ENCODE measurements at places on chromosomes 6 and 20.

- DNase-seq: no peak
- peaks cover 4% of the 10 kb centered on the region for H3K4me1 ChIP-seq
- H3K27me3 ChIP-seq: peaks cover 8% of the 10 kb centered on the region
- H3K36me3 ChIP-seq: no peaks in the 10 kb centered on the region
Measured at GRCh38 chr20:62524505-62524911, 48.7 kb upstream of the GATA5 start.

- peak overlapping the region; percentile 54 for H3K27ac ChIP-seq
Measured at GRCh38 chr20:5781798-5782750, 31.9 kb downstream of the SHLD1 start.

DNA sequence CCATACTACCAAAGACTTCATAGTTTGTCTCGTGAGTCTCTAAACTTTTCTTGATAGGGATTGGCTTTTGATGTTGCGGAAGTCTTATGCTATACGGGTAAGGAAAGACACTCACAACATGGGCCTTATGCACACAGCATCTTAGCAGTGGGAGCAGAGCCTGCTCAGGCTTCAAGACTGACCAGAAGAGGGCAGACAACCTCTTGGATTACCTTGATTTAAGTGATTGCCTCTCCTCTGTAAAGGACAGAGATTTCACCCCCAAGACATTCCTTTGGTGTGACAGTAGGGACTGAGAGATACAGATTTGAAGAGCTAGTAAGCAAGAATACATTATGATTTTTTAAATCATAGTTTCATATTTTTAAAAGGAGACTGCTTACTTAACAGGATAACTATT, 71.0 kb upstream of the SAMD3 start:
- H3K27me3 ChIP-seq: no peaks in the 10 kb centered on the region
- no peak for DNase-seq
- no peak overlapping the region for H3K4me3 ChIP-seq

DNA sequence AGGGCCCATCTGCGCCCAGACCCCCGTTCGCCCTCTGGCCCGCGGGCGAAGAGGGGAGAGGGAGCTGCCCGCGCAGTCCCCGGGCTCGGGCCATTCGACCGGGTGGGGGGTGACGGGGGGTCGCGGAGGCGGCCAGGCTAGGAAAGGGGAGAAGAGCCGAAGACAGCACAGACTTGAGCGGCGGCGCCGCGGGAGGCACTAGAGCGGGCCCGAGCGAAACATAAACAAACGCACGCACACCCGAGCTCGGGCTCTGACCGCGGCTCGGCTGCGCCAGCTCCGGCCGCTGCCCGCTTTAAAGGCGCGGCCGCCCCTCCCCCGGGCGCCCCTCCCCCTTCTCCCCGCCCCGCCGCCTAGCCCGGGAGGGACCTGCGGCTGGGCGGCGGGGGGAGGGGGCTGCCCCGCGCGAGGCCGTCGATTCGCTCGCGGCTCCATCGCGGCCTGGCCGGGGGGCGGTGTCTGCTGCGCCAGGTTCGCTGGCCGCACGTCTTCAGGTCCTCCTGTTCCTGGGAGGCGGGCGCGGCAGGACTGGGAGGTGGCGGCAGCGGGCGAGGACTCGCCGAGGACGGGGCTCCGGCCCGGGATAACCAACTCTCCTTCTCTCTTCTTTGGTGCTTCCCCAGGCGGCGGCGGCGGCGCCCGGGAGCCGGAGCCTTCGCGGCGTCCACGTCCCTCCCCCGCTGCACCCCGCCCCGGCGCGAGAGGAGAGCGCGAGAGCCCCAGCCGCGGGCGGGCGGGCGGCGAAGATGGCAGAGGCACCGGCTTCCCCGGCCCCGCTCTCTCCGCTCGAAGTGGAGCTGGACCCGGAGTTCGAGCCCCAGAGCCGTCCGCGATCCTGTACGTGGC, at the start of gene FOXO3:
Gene FOXO3 (plus strand): TSS at position 455 of the 846 bp plus-strand sequence. CDS start 292 bp downstream, at position 747.
- DNase-seq: peak; percentile 93
- H3K36me3 ChIP-seq: no peaks in the 10 kb centered on the region
- peaks cover 55% of the 10 kb centered on the region for H3K4me1 ChIP-seq
- H3K27ac ChIP-seq: peak within 1 kb of the TSS; percentile 99
- peak within 1 kb of the TSS; percentile 95 for H3K4me3 ChIP-seq

- no peaks in the 10 kb centered on the region for H3K36me3 ChIP-seq
- peak overlapping the region; percentile 73 for H3K27ac ChIP-seq
- H3K4me1 ChIP-seq: peaks cover 74% of the 10 kb centered on the region
- no peak for DNase-seq
- no peaks in the 10 kb centered on the region for H3K27me3 ChIP-seq
Measured at GRCh38 chr6:7136859-7137334, 29.1 kb downstream of the RREB1 start.

DNA sequence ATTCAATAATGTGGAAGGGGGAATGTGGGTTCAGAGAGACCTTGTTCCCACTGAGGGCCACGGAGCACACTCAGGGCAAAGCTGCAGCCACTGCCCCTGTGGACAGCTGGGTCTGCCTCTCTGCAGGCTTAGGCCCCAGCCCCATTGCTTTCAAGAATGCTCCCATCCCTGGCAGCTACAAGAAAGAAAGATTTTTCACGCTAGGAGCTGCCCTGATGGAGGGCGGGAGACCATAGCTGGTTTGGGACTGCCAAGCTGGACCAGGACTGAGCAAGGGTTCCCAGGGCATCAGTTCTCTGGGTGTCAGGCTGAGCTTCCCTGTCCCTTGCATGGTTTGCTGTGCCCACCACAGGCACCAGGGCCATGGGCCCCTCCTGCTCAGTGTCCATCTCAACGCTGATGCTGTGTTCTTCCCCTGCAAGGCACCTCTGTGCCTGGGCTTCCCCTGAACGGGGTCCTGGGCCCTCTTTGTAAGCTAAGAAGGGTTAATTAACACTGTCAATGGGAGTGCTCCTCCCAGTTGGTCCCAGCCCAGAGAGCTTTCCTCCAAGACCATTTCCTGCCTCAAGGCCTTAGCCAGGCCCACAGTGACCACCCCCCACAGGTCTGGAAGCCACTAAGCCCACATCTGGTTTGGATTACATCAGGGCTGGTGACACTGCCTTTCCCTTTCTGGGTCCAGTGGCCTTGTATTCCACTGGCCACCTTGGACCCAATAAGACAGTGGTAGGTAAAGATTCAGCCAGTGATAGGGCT, 8.4 kb downstream of the FOXS1 start:
- H3K36me3 ChIP-seq: no peaks in the 10 kb centered on the region
- H3K27ac ChIP-seq: peak overlapping the region; percentile 89
- H3K4me3 ChIP-seq: no peak overlapping the region
- no peaks in the 10 kb centered on the region for H3K27me3 ChIP-seq
- no peak for DNase-seq

- peaks cover 13% of the 10 kb centered on the region for H3K4me1 ChIP-seq
- no peaks in the 10 kb centered on the region for H3K36me3 ChIP-seq
- no peaks in the 10 kb centered on the region for H3K27me3 ChIP-seq
- H3K4me3 ChIP-seq: no peak overlapping the region
- no peak for DNase-seq
Measured at GRCh38 chr20:5524896-5525295, 208.1 kb upstream of the PROKR2 start.

- DNase-seq: no peak
- H3K36me3 ChIP-seq: no peaks in the 10 kb centered on the region
Measured at GRCh38 chr6:131791476-131791875, 16.3 kb upstream of the ENPP1 start.

DNA sequence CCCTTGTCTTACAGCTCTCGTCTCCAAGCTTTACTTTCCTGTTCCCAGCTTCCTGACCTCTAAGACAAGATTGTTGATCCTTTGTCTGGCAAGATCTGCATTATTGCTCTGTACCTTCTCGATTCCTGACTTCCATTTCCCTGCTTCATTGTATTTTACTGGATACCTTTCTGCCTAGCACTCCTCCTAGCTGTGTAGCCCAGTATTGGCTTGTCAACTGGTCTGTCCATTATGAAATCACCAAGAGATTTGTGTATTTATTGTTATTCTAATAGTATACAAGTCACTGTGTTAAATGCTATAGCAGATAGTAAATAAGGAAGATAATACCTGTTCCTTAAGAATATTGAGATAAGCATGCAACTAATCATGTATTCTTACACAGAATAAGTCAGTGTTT, 305.4 kb downstream of the CDKAL1 start:
- H3K36me3 ChIP-seq: no peaks in the 10 kb centered on the region
- H3K27me3 ChIP-seq: no peaks in the 10 kb centered on the region
- H3K4me1 ChIP-seq: no peaks in the 10 kb centered on the region
- no peak for DNase-seq

DNA sequence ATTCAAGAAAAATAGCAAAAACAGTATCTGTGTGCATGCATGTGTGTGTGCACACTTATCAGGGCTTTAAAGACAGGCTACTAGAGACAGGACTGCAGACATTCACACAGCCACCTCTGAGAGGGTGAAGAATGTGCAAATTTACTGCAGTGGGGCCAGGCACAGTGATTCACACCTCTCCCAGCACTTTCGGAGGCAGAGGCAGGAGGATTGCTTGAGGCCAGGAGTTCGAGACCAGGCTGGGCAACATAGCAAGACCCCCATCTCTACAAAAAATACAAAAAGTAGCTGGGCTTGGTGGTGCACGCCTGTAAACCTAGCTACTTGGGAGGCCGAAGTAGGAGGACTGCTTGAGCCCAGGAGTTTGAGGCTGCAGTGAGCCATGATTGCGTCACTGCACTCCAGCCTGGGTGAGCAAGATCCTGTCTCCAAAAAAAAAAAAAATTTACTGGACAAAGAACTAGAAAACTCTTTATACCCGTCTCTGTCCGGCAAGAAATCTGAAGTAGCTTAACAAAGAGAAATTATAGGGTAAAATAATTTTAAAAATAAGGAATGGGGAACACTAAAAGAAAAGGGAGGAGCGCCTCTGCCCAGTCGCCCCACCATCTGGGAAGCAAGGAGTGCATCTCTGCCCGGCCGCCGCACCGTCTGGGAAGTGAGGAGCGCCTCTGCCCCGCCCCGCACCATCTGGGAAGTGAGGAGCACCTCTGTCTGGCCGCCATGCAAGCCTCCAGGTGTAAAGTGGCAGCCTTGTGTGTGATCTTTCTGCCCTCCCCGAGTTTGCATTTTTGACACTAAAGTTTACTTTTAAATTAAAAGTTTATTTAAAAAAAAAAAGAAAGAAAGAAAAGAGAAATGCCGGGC, 105.1 kb downstream of the ZMYND8 start:
- no peak for DNase-seq
- H3K4me1 ChIP-seq: peaks cover 14% of the 10 kb centered on the region
- no peak overlapping the region for H3K27ac ChIP-seq
- H3K27me3 ChIP-seq: no peaks in the 10 kb centered on the region

GRCh38 chr6:111720931-111721496, 115.3 kb upstream of the TRAF3IP2 start:
- no peak overlapping the region for H3K4me3 ChIP-seq
- H3K27ac ChIP-seq: peak overlapping the region; percentile 7
- no peaks in the 10 kb centered on the region for H3K27me3 ChIP-seq
- DNase-seq: no peak
- H3K36me3 ChIP-seq: peaks cover 31% of the 10 kb centered on the region
- peaks cover 46% of the 10 kb centered on the region for H3K4me1 ChIP-seq

DNA sequence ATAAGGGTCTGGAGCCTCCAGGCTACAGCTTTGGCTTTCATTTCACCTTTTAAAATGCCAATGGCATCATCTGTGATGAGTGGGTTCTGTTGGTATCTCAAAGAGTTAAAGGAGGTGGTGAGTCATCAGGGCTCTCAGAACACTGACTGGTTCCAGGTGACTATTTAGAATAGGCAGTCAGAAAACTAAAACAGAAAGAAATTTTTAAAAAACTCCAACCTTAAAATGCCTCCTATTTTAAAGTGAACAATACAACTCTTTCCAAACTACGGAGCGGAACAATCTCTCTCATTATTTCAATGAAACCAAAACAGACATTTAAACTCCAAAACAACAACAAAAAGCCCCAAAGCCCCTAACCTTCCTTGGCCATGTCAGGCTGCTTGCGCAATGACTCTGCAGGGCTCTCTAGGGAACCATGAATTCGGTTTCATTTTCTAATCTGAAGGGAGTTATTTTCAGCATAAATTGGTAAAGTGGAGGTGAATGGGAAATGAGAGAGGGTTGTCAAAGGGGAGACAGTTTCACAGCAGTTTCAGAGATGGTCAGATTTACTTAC, 194.9 kb downstream of the KIF6 start:
- no peak overlapping the region for H3K4me3 ChIP-seq
- H3K36me3 ChIP-seq: no peaks in the 10 kb centered on the region
- DNase-seq: no peak
- no peaks in the 10 kb centered on the region for H3K27me3 ChIP-seq
- H3K4me1 ChIP-seq: no peaks in the 10 kb centered on the region

- H3K36me3 ChIP-seq: no peaks in the 10 kb centered on the region
- H3K27me3 ChIP-seq: no peaks in the 10 kb centered on the region
- no peaks in the 10 kb centered on the region for H3K4me1 ChIP-seq
- H3K4me3 ChIP-seq: no peak overlapping the region
- no peak for DNase-seq
Measured at GRCh38 chr20:7859356-7859802, 80.9 kb downstream of the HAO1 start.

DNA sequence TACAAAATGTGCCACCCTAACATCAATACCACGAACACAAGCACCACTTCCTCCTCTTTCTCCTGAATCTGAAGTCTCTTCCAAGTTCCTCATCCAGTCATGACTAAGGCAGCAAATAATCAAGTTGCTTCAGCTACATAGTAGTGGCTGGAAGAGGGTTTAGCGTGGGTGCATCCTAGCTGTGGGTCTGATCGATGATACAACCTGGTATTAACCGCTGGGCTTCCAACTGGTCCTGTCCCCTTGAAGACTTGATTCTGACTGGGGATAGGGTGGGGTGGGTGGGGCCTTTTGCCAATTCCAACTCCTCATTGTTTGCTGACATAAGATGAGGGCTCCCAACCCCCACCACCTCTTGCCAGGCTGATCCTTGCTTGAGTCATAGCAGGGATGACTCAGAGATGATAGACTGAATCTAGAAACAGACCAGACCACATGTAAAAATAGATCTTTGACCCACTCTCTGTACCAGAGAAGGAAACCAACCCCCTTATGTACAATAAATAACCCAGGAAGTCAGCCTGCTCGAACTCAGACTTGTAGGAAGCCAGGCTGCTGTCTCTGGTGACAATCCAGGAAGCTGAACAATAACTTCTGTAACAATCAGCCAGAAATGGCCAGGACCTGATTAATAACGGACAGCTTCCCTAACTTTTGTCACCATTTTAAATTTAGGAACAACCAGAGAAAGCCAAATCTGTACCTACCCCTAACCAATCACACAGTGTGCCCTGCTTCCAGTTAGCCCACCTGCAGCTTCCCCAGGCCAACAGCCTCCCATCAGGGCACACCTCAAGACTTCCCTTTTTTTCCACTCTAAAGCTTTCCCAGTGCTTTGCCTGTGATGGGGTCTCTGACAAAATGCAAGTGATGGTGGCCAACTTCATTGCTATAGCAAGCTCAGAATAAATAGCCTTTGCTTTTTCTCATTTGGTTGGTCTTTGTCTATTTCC, 68.9 kb upstream of the FAM184A start:
- peaks cover 3% of the 10 kb centered on the region for H3K4me1 ChIP-seq
- peak; percentile 40 for DNase-seq
- H3K4me3 ChIP-seq: no peak overlapping the region

GRCh38 chr20:59600472-59600871, 3.9 kb upstream of the PHACTR3 start:
- DNase-seq: peak; percentile 2
- no peak overlapping the region for H3K27ac ChIP-seq
- H3K36me3 ChIP-seq: no peaks in the 10 kb centered on the region
- H3K4me1 ChIP-seq: peaks cover 10% of the 10 kb centered on the region
- H3K27me3 ChIP-seq: peaks cover 35% of the 10 kb centered on the region
- H3K4me3 ChIP-seq: no peak overlapping the region
